ENCODE measurements at places on chromosomes 7 and 10.

DNA sequence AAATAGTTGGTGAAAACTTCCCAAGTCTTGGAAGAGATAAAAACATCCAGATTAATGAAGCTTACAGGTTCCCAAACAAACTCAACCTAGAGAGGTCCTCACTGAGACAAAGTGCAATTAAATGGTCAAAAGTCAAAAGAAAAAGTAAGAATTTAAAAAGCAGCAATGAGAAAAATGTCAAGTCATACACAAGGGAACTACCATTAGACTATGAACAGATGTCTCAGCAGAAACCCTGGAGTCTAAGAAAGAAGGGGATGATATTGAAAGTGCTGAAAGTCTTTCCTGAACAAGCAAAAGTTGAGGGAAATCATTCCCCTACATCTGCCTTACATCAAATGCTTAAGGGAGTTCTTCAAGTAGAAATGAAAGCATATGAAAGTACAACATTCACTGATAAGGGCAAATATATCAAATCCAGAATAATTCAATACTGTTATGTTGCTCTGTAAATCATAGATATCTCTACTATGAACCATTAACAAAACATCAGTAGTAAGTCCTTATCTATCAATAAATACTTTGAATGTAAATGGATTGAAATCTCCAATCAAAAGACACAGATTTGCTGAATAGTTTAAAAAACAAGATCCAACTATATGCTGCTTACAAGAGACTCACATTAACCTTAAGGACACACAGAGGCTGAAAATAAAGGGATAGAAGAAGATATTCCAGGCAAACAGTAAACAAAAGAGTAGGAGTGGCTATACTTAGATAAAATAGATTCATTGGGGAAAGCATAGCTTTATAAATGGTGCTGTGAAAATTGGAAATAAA, 449.5 kb downstream of the PHTF2 start:
- DNase-seq: no peak

DNA sequence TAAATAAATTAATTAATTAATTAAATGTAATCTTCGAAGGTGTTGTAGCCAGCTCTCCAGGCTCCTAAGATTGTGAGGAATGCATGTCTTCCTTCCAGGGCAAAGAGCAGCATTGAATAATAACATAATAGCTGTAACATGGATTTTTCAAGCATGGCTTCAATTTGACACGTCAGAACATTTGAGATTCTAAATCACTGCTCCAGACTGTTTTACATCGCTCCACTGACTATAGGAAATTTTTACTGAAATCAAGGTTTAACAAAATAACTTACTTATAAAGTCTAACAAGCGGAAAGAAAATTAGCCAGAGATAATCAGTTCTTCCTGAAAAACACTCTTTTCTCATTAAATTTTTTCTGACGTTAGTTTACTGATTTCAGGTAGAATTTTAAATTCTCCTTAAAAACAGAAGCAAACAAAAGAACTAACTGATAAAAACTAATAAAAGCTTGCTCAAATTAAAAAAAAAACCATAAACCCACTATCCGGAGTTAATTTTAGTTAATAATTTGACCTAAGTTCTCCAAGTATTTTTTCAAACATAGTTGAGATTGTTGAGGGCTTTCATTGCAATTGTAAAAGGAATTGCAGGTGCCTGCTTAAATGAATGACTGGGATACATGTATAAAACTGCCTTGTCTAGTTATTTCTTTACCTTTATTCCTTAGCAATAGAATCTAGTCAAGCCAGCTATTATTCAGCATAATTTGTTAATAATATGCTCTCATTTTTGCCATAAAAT, 51.2 kb upstream of the SGCE start:
- no peak for DNase-seq

DNA sequence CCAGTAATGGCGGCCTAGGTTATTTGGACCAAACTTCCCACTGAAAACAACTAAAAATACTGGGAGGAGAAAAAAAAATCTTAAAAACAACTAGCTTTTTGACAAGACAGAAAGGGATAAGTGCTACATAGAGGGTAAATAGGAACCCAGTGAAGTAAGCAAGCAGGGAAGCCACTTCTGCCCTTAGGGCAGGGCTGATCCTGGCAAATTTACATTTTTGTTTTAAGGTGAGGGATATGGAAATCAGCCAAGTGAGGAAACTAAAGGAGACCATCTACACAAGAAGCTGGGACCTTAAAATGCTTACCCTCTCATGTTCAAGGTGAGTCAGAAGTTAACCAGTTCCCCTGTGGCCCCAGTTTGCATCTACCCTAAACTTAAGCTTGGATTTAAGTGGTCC, 46.5 kb upstream of the CYCS start:
- DNase-seq: no peak

GRCh38 chr10:43931308-43931930, 282.7 kb upstream of the ZNF32 start:
- no peak for DNase-seq

DNA sequence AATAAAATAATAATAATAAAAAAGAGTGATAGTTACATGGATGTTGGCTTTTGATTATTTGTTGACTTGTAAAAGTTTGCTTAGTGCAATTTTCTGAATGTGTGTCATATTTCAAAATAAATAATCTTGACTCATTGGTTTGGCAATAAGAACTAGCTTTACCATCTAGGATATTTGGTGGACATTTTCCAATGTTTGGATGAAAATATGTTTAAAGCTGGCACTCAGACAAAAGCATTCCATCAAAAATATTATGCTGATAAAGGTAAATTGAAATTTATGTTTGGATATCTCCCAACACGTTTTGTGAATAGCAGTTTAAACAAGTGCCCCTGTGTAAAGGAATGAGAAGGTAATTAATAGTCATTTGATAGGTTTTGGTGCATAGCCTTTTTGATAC, 62.5 kb upstream of the KCNMA1 start:
- DNase-seq: no peak

- no peak for DNase-seq
Observed at GRCh38 chr7:16999541-17000267, 117.9 kb upstream of the AGR3 start.

- no peak for DNase-seq
Observed at GRCh38 chr10:53233749-53234148, 461.2 kb upstream of the MBL2 start.

- peak; percentile 42 for DNase-seq
Observed at GRCh38 chr7:12389089-12389700, 14.5 kb downstream of the VWDE start.

DNA sequence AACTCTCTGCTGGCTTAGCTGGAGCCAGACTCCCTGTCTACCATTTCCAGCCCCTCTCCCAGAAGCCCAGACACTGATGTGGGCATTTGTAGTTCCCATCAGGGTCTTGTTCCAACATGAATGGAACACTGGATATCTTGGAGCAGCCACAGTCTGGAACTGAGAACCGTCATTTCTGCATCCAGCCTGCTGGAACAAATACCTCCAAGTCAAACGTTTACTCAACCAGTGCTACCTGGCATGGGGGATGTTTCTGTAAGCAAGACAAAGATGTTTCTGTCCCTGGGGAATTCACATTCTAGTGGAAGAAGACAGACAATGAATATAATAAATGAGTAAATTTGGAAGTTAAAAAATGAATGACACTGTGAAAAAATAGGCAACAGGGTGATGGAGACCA, 70.8 kb upstream of the ZNF438 start:
- no peak for DNase-seq

- no peak for DNase-seq
Observed at GRCh38 chr7:92279396-92280031, 33.7 kb downstream of the ANKIB1 start.

DNA sequence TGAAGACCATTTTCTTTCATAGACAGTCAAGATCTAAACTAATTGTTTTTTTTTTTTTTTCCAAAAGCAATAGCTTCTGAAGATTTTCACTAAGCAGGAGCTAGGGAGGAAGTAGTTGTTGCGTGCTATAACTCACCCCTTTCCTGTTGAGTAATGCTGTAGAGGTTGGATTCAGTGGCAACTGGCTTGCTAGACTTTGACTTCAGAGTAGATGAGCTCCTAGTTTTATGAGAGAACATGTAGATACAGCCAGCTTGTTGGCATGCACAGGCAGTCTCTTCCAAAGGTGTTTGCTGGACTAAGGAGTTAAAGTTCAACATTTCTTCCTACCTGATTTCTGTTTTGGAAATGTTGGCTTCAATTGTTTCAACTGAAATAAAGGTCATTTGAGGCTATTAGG, 66.2 kb upstream of the MXI1 start:
- DNase-seq: no peak

- DNase-seq: no peak
Observed at GRCh38 chr10:73788864-73789658, 3.7 kb downstream of the ZSWIM8 start.

GRCh38 chr10:32207544-32207943, 139.4 kb downstream of the EPC1 start:
- DNase-seq: peak; percentile 57

GRCh38 chr7:130593033-130593432, 75.5 kb downstream of the COPG2 start:
- DNase-seq: no peak

DNA sequence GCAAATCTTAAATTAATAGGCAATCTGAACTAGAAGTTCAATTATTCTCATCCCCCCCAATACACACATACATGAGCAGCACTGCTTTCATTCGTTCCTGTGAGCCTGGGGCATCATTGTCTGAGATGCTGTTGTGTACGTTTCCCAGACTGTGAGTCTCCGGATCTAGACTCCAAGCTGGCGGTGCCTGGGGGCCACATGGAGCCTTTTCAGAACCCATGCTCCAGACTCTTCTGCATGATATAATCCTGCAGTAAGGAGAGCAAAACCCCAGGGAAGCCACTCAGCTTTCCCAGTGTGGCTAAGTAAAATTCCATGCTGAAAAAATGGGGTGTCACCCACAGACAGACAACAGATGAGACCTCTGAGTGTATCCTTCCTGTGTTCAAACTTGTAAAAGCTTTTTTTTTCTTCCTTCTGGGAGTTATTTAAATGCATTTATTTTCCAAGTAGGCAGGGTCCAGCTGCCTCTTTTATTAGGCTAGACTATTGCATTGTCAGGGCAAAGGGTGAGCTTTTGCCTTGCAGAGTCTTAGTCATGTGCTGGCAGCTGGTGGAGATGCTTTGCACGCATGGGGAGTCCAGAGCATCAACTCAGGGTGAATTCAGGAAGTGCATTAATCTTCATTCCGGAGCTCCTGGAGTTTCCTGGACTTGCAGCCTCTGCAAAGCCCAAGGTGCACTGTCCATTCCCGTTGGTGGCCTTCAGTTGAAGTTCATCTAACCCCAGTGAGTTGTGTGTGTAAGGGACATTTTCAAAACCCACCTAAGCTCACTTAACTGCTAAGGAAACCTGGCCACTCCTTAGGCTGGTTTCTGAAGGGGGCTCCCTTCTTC, 185.7 kb upstream of the ADO start:
- DNase-seq: no peak

DNA sequence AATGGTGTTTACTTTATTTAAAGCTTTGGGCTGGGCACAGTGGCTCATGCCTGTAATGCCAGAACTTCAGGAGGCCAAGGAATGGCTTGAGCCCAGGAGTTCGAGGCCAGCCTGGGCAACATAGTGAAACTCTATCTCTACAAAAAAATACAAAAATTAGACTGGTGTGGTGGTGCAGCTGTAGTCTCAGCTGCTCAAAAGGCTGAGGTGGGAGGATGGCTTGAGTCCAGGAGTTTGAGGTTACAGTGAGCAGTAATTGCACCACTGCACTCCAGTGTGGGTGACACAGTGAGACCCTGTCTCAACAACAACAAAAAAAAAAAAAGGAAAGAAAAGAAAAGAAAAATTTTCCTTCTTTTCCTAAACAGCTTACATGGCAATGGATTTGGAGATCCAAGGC, 22.0 kb downstream of the SLC16A9 start:
- no peak for DNase-seq

DNA sequence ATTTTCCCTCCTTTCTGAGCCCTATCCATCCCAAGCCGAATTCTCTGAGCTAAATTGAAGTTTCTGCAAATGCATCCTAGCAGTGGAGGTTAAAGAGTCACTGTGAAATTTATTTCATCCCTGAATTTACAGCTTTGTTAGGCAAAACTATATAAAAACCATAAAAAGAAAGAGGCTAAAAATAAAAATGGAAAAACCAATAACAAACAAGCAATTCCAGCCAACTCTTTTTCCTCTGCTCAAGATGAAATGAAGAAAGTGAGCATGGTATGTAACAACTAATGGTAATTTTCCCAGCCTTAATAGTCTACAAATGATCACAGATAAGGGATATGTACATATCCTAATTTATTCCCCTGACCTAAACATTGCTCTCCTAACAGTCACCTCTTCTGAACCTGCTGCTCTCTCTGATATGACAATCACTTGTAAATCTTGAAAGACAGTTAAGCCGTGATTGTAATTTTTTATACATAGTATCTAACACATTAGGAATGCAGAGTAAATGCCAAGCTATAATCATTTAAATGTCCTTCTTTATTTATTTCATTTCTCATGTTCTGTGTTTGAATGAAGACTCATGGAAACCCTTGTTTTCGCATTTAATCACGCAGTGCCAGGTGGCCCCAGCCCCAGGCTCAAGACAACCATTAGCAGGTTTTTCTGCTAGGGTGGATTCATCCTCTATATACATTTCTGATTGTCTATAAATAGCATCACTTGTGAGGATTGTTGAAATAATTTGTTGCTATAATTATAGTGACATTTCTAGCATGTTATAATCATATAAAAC, 48.6 kb upstream of the NRP1 start:
- DNase-seq: no peak

DNA sequence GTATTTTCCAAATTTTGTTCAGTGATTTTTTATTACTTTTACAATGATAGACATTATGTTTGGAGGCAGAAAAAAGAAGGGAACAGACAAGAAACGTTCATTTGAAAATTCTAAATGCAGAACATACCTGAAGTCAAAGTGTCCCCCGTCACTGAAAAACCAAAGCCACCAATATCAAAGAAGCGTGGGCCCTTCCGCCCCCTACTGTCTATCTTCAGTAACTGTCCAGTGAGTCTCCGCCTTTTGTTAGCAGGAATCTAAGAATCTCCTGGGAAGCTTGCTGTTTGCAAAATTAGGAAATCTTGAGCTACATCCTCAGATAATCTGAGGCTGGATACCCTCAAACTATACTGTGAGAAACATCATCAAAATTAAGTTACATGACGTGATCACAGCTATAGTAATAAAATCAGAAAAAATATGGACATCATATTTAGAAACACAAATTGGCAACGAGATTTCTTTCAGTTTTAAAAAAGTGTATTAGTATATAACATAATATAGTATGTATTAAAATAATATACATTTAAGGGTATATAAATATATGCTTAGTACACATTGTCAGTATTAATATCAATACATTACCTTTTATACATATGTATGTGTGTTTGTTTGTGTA, 169.3 kb upstream of the AKR1E2 start:
- peak; percentile 67 for DNase-seq

DNA sequence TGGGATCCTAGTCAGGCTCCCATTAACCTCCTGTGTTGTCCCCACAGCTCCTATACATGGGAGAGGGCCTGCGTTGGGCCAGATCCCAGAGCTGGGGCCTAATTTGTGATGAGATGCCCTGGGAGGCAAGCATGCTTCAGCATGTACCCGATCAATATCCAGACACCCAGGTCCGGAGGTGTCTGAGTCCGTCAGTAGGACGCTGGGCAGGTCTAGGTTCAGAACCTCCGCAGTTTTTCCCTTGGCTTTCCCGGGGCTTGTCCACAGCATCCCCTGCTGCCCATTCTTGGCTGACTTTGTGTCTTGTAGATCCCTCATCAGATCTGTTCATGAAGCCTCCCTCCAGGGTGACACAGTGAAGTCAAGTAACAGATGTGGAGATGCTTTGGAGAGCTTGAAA, 32.7 kb upstream of the RBAK start:
- no peak for DNase-seq

- no peak for DNase-seq
Observed at GRCh38 chr7:117673839-117674238, 194.0 kb downstream of the CFTR start.

GRCh38 chr7:50742401-50742800, 40.3 kb downstream of the GRB10 start:
- DNase-seq: no peak

Data from CD4-positive, alpha-beta T cell treated with Interleukin-10 for 1 hour (primary cell).